ENCODE measurements at places on chromosomes 12 and 14.

- DNase-seq = no peak
These were observed 97.5 kb upstream of the FKBP4 start for GRCh38 chr12:2697057-2697800.

DNA sequence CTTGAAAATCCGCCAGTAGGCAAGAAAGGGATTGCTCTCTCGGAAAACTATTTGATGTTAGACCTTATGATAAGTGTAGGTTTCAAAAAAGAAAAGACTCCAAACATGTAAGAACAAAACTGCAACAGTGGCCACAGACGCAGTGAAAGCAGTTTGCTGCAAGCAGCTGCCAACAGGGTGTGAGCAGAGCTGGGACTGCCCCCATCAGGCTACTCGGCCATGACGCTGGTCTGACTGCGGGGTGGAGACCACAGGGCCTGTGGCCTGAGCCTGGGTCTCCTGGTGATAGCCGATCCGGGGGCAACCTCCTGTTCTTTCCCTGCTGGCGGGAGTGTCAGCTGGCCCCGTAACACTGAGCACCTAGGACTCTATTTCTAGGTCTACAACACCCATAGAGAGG, 63.2 kb downstream of the AMN start:
- no peak for DNase-seq

DNA sequence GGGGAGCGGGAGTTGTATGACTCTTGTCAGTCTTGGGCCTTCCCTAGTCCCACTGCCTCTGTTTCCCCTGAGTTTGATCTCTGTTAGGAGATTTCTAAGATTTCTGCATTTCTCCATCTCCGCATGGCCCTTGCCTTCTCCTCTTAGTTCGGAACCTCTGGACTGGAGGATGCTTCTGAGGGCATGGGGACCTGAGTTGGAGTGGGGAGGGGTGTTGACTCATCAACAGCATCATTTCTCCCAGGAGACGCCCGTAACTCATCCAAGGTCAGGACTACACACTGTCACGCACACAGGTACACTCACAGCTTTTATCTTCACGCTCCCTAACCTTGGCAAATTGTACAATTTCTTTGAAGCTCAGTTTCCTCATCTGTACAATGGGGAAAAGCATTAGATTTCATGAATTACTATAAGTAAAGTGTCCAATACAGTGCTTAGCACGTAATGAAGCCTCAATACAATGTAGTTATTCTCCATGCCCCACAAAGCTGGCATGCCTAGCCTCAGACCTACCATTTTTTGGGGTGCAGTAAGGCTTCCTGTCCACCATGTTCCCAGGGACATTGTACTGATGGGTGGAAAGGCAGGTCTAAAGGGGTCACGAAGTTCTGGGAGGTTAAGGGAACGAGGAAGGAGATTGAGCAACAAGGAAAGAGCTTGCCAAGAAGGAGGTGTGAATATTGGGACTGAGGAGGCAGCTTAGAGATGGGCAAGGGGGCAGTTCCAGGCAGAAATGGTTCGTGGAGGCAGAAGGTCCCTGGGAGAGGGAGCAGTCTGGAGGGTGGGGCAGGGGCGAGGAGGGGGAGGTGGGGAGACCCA, 600 bp upstream of the LAG3 start:
- DNase-seq = no peak

- DNase-seq = no peak
These were observed 110.6 kb downstream of the DIO2 start for GRCh38 chr14:80100681-80101080.

DNA sequence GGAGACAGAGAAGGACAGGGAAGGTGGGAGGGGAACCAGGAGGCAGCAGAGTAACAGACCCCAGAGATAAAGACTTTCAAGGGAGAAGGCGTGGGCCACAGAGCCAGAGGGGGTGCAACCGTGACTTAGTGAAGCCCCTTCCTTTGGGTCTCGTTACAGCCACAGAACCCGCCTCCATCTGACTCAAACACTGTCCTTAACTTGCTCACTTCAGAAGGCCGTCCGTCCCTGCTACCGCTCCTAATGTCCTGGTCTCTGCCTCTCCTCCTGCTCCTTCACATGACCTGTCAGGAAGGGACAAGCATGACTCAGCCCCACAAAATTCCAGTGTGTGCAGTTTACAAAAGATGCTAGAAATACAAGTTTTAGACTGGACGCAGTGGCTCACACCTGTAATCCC, 18.0 kb downstream of the RIMBP2 start:
- DNase-seq = no peak

- DNase-seq = no peak
These were observed 17.3 kb upstream of the YAF2 start for GRCh38 chr12:42255221-42255865.

DNA sequence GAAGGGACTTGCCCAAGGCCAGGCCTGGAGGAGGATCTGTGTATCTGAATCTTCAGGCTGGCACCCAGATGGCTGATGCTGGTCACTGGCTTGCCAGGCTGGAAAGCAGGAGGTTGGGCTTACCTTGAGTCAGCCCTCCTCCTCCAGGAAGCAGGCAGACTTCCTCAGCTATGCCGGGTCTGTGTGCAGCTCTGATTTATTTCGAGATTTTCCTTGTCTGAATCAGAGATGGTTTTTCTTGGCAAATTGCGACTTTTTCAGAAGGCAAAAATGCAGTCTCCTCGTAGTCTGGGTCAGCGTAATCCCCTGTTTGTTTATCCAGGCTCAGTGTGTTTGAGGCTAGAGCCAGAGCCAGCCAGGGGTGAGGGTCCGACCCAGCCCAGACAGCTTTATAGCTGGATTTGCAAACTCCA, 48.9 kb downstream of the SMOC1 start:
- no peak for DNase-seq

- no peak for DNase-seq
These were observed 8.3 kb downstream of the DIO2 start for GRCh38 chr14:80202888-80203562.

DNA sequence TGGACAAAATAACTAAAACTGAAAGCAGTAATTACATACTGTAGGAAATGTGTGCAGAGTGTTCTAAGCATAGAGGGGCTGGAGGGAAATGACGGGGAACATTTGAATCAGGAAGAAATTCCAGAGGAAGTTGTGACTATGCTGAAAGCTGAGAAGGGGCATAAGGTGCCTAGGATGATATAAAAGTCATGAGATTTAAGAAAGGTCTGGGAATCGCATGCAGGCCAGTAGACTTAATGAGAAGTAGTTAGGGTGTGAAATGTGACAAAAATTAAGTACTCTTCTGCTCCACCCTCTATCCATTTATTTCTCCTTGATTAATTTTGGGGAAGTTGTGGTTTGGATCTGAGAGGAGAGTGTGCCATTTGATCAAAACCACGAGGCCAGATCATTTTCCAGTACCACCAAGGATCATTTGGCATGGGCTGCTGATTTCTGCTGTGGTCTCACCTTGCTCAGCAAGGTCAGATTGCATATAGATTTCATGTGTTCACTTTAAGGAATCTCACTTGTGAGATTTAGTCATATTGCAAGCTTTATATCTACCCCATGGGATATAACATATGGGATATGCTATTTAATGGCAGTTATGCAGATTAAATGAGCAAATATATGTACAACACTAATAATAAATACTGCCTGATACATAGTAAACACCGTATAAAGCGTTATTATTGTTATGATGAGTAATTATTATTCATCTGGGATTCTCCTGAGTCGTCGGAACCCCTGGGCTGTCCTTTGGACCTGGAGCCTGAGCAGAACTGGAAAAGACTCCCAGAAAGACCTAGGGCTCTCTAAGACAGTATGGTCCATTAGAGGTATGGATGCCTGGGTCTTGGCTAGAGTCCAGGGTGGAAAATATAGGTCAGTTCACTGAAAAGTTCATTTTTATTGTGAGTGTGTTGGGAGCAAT, 72.3 kb downstream of the SRGAP1 start:
- no peak for DNase-seq
